ENCODE measurements at places on chromosomes 13 and 19. TPM values are rescaled to one million over a fixed set of nuclear protein-coding genes. Genes with fewer than 3 reads are reported as not detected.

Gene DAND5
- not detected for polyA plus RNA-seq

Gene ZNF729
- polyA plus RNA-seq, result not detected

Gene ZNF99
- 0.13 TPM for polyA plus RNA-seq

Gene ZNF468
- polyA plus RNA-seq, result 10.2 TPM

DNA sequence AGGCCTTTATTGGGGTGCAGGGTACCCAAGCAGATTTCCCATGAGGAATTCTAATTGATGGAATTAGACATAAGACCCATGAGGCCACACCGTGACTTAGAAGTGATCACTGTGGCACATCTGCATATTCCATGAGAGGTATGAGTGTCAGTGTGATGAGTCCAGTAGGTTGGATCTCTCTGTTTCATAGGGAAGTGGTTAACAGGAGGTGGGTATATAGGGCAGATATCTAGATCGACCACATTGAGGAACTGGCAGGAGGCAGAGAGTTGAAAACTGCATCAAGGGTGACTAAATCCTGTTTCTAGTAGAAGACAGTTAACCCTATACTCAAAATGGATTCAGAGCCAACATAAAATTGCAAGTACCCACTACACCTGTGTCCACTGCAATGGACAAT is 68.6 kb upstream of the MIR17HG start:
- no peak for DNase-seq

GRCh38 chr19:581399-582111 is 8.1 kb upstream of the HCN2 start:
- DNase-seq, result no peak

DNA sequence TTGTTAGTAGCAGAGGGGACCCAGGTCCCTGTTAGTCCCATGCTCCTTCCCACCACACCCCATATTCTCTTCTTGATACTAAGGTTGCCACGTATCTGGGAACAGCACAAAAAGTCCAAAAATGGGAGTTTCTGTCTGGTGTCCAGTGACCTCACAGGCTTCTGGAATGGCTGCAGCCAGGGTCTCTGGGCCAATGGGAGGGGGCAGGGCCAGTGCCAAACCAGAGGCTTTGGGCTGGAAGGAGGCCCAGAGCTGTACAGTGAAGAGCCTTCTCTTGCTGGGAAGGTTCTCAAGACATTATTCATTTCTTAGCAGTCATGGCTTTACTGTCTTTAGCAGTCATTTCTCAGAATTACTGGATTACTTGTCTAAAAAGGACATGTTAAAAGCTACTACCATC is 119.2 kb downstream of the FRY start:
- no peak for DNase-seq

- no peak for DNase-seq
Measured at GRCh38 chr13:96119921-96120320, 30.0 kb downstream of the HS6ST3 start.

- DNase-seq, result no peak
Measured at GRCh38 chr19:12930002-12930645, 3.4 kb downstream of the FARSA start.

DNA sequence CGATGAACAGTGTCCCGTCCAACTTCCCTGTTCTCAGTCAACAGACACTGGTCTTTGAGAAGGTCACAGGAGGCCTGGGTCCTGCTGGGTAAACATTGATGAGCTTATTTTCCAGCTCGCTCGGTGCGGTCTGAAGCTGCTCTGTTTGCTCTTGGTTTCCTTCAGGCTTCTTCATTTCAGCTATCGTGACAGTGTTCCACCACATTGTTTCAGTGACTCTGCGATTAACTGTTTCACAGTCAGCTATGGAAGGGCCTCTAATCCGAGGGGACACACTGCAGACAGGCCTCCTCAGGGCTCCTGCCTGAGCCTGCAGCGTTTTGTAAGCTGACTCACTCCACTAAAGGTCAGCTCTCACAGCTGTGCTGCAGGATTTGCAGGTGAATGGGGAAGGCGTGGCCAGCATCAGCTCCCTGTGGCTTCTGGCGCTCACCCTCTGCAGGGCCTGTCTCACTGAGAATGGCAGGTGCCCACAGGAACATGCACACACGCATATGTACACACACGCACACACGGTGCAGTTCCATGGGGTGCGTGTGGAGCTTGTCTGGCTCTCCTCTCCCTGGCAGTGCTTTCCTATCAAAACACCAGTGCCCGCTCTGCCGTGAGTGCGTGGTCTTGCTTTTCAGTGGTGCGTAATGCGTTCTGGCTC is 62.9 kb upstream of the MCF2L start:
- DNase-seq, result no peak

- no peak for DNase-seq
Measured at GRCh38 chr19:35451338-35452096, 3.5 kb downstream of the FFAR2 start.

Data from kidney (tissue), 22 donors.